Fibroblast of upper back skin (primary cell): ENCODE measurements at places on chromosomes 6 and 20.

GRCh38 chr6:24214984-24215383 lies 89.0 kb downstream of the NRSN1 start:
- DNase-seq: no peak

DNA sequence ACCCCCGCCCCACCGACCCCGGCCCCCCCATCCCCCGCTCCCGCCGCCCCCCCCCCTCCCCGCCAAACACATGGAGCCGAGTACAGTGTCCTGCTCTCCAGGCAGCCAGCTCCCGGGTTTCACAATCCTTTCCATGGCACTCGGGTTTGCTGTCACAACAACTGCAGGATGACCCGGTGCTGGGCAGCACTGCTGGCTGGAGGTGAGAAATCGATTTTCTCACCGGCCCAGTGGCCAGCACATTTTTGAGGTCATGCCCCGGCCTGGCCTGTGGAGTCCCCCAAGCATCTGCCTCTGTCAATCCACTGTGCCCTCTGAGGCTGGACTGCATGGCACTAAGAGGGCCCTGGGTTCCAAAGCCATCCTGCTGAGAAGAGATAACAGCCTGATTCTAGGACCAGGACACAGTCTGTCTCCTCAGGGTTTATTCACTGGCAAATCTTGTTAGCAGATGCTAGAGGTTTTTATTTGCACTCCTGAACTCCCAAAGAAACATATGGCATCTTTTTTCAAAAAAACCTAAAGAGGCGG lies 129.5 kb downstream of the NFATC2 start:
- peak; percentile 28 for DNase-seq

GRCh38 chr6:123393331-123393730 lies 243.4 kb downstream of the TRDN start:
- DNase-seq: peak; percentile 1

DNA sequence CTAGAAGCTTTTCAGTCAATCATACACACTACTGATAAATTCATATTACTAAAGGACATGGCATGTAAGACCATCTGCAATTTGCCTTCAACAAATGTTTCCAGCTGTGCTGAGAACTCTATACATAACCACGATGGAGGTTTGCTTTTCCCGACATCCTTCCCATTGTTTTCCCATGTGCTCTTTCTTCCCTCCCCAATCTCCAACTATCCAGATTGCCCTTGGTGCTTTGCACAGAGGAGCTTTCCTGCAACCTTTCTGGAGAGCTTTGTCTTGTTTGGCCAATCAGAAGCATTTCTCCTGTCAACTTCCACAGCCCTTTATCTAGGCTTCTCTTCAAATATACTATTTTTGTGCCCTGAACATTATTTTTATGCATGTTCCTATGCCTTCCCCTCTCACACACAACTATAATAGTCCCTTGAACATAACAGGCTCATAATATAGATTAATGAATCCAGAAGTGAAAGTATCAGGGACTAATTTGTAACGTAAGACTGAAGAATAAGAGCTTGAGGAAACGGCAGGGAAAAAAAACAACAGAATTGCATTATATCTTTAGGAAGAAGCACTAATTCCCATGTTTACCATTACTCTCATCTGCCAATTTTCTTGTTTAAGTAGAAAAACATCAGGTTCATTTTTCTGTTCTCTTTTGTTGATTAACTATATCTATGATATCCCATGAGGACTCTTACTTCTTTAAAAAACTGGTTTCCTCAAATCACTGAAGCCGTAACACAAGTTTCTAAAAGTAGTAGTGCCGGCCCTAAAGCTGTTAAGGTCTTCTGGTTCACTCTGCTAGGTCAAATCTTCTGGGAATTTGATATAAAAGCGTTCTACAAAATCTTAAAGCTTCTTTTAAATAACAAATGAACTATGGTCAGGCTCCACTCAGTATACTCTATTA lies 20.1 kb downstream of the SMLR1 start:
- peak; percentile 19 for DNase-seq

GRCh38 chr20:36093025-36093803 lies 61.3 kb upstream of the EPB41L1 start:
- DNase-seq: no peak

DNA sequence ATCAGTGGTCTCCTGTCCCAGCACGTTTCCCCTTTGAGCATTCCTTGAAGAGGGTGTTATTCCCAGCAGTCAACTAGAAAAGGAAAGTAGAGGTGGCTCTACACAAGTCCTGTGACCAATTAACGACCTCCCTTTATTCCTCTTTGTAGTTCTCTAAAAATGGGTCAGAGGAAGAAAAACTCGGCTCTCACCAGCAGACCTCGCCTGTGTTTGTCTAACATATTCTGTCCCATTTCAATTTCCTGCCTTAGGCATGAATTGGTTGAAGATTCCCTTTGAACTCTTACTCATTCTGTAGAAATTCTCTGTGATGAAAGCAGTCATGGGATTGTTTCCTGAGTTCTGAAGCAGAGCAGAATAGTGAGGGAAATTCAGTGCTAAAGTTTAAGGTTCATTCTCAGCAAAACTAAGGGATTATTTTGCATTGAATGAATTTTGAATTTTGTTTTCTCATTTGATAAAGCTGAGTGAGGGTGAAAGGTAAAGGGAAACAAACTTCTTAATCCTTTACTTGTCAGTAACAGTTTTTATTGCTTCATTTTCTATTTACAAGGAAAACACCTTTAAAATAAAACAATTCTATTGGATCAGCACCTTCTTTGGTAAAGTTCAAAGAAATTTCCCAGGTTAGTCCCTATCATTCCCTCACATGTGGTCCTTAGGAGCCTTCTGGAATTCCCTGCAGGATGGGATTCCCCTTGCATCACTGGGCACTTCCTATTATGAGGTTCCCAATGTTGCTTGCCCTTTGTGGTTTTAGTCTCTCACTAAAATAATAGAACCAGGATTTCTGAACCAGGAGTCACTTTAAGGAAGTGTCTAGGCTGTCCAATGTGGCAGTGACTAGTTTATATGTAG lies 105.8 kb downstream of the SLX4IP start:
- DNase-seq: peak; percentile 75

GRCh38 chr6:100433726-100434435 lies 30.8 kb downstream of the SIM1 start:
- DNase-seq: no peak

- DNase-seq: no peak
Measured at GRCh38 chr20:41356951-41357350, 9.7 kb downstream of the EMILIN3 start.

- DNase-seq: peak; percentile 57
Measured at GRCh38 chr20:36538026-36538722, 3.1 kb upstream of the MYL9 start.

- DNase-seq: no peak
Measured at GRCh38 chr6:107821591-107821990, 2.5 kb downstream of the SCML4 start.
